ENCODE measurements at places on chromosomes 7 and 10.

- DNase-seq: no peak
Measured at GRCh38 chr10:43965918-43966570, 317.4 kb upstream of the ZNF32 start.

DNA sequence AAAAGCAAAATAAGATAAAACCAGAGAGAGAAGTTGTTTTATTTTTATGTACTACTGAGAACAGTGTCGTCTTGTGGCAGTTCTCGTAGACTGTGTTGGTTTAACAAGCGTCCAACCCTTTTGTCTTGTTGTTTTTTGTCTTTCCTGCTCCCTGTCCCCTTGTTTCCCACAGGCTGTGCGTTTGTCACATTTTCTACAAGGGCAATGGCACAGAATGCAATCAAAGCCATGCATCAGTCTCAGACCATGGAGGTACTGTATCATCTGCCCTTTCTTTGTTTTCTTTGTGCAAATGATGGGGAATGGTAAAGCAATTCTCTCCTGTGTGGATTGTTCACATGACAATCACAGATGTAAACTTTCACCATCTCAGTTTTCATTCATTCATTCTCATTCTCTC, 248.8 kb downstream of the CELF2 start:
- no peak for DNase-seq

DNA sequence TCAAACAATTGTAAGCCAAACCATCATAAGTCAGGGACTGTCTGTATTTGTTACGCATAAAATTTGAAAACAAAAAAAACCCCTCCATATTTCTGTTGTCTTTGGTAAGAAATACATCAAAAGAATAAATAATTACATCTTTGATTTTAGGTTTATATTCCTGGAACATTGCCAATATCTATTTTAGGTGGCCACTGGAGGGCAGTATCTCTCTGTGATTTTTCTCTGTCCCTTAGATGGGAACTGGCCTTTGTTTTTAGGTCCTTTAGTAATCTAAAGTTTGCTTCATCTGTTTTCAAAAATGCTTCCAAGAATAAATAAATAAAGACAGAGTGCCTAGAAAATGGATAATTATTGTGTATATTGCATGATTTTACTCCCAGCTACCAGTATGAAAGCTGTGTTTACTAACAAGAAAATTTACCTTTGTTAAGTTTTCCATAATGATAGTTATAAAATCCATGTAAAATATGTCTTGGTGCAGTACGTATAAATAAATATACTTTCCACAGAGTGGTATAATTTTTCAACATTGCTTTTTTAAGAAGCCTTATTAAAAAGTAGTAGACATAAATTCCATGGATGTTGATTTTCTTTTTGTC, 64.2 kb downstream of the PHYHIPL start:
- no peak for DNase-seq

DNA sequence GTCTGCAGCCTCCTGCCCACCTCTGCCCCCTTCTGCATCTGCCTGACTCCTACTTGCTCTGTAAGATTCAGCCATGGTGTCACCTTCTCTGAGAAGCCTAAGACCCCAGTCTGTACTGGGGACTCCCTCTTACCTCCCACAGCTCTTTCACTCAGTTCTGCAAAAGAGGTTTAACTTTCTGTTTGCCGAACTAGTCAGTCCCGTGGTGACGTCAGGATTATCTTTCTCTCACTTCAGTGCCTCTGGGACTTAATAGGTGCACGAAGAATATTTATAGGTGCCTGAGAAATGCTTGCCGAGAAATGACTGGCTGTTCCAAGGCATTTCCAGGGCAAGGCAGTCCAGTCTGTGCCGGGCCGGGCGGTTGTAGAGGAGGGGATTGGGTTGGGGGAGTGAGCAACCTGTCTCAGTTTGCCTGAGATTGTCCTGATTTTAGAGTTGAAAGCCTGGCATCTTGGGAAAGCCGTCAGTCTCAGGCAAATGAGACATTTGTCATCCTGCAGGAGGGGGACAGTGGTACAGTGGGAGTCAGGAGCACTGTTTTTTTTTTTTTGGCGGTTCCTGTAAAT, 227.5 kb upstream of the NPVF start:
- DNase-seq: no peak

DNA sequence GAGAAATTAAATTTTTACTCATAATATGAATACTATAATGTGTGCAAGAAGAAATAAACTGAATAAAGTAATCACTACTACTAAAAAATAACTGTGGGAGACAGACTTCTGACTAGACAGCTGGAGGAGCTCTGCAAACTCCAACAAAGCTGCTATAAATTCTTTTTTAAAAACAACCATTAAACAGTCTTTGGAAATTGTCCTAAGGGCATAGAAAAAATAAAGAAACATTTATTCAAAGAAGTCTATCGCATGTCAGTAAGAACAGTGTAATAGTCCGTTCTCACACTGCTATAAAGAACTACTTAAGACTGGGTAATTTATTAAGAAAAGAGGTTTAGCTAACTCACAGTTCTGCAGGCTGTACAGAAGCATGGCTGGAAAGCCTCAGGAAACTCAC, 56.0 kb downstream of the ZPBP start:
- no peak for DNase-seq

DNA sequence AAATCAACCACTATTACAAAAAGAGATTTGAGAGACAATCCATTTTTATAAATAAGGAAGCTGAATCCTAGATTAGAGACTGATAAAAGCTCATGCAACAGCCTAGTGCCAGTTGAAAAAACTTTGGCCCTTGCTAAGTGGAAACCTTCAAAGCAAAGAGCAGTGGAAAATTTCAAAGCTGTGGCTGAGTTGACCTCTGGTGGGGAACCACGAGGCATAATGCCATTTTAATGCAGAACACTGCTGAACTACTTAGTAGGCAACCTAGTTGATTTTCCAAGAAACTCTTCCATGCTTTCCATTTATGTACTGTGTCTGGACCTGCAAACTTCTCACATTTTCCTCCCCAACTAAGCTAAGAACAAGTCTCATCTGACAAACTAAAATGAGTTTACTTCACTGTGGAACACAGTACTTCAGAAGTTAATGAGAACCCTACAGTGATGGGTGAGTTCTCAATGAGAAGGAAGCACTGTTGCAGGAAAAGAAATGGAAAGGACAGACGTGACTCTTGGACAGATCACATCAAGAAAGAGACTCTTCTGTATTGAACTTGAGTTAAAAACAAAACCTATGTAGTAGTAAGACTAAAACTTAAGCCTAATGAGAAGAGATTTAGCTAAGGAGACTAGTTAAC, 19.5 kb downstream of the FZD9 start:
- DNase-seq: no peak

- no peak for DNase-seq
Measured at GRCh38 chr7:149692557-149692982, 80.8 kb downstream of the ZNF467 start.

- DNase-seq: no peak
Measured at GRCh38 chr7:30855936-30856335, 55.7 kb upstream of the AQP1 start.

DNA sequence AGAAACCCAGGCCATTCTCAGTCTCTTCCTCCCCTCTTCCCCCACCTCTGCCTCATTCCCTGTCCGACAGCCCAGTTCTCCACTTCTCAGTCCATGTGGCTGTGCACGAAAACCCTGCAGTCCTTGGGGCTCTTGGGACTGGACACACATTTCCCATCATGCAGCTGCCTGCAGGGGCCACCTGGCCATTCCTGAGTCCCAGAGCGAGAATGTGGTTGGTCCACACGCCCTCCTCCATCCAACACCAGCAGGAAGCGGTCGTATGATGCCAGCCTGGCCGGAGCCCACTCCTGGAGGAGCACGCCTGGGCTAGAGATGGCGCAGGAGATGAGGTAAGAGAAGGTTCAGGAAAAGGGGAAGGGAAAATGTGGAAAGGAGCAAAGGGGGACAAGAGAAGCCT, 222.5 kb downstream of the USP6NL start:
- DNase-seq: no peak
